ENCODE measurements at places on chromosomes 7 and 10.

GRCh38 chr10:8073691-8074416 is 19.4 kb downstream of the GATA3 start:
- no peak for DNase-seq

- DNase-seq = no peak
Measured at GRCh38 chr10:77448226-77448625, 189.4 kb downstream of the KCNMA1 start.

- DNase-seq = no peak
Measured at GRCh38 chr7:131803816-131804215, 247.4 kb upstream of the PODXL start.

GRCh38 chr10:78781251-78781913 is 287.4 kb upstream of the ZMIZ1 start:
- DNase-seq = no peak

DNA sequence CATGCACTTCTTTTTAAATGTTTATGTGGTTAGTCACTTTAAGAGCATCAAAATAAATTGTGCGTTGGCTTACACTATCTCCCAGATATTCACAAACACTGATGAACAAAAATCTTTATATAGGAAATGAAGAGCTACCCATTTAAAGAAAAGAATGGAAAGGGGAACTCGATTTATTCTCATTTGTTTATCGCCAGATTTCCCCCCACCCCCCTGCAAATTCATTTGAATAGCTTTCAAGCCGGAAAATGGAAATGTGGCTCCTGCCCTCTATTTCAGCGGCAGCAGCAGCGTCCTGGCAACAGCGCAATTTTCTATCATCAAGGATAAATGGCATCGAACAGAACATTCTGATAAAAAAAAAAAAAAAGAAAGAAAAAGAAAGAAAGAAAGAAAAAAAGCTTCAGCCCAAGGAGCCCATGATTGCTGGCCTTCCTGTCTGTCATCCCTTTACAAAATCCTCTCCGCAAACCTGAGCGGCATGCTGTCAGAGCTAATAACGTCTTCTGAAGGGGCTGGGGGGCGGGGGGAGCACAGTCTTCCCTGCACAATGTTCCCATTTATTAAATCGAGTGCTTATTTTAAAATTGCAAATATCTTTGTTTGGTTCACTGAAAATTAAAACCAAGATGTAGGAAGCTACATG is 13.7 kb upstream of the DLX6 start:
- DNase-seq = no peak

All from NCI-H82 (cell line).